CD4-positive, CD25-positive, alpha-beta regulatory T cell (primary cell): ENCODE measurements at places on chromosomes 4 and X. TPM values are rescaled to one million over a fixed set of nuclear protein-coding genes. Genes with fewer than 3 reads are reported as not detected.

The RHOXF1 gene
- 4.7 TPM for total RNA-seq

The F8A3 gene
- total RNA-seq = 4.8 TPM

The HDAC8 gene
- total RNA-seq = 21.7 TPM

GRCh38 chrX:111728096-111728495 is 47.1 kb downstream of the ALG13 start:
- DNase-seq = no peak

GRCh38 chrX:3526071-3526470 is 179.6 kb upstream of the MXRA5 start:
- DNase-seq = no peak

- DNase-seq = no peak
These were observed 41.5 kb upstream of the FHDC1 start for GRCh38 chr4:152894673-152895072.

GRCh38 chrX:21225643-21226042 is 148.6 kb upstream of the CNKSR2 start:
- DNase-seq = no peak

DNA sequence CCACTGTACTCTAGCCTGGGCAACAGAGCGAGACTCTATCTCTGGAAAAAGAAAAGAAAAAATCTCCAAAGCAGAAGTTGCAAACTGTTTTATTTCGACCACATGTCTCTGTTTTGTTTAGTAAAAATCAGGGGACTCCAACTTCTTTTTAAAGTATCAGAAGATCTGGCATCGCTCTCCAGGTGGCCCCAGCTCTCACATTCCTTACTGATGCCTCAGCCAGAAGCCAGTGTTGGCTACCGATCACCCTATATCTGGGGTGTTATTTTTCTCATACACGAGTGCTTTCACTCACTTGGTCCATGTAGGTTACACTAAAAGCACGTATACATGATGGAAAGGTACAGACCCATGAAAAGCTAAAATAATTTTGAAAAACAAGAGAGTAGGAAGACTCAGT is 8.3 kb downstream of the MPP1 start:
- DNase-seq = no peak

DNA sequence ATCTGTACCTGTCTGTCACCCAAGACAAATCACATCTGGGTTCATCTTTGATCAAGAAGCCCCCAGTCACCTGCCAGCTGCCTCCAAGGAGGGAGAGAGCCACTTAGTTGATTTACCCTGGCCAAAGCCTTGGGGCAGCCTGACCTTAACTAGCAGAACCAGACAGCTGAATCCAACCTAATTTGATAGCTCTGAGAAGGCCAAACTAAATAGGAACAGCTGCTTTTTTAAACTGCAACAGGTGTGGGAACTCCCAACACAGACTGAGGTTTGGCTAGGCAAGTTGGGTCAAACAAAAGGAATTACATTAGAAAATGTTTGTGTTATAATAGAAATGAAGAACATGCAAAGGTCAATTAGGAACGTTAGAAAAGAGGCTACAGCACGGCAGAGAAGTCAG is 375.7 kb downstream of the NLGN4X start:
- DNase-seq = no peak

DNA sequence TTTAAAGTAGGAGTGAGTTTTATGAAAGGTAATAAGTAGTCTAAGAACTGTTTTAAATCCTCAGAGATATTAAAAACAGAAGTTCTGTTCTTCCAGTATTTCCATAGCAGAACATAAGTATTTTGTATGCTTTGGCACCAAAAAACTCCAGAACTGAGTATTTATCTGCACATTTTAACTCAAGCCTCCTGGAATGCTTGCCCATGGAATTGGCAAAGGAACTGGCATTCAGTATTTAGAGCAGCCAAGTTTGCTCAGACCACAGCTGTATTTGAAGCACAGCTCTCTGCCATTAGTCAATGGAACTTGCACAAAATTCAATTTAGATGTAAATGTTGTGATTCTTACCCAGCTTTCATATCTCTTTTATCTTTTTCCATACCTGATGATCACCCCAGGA is 42.2 kb downstream of the NDNF start:
- no peak for DNase-seq

DNA sequence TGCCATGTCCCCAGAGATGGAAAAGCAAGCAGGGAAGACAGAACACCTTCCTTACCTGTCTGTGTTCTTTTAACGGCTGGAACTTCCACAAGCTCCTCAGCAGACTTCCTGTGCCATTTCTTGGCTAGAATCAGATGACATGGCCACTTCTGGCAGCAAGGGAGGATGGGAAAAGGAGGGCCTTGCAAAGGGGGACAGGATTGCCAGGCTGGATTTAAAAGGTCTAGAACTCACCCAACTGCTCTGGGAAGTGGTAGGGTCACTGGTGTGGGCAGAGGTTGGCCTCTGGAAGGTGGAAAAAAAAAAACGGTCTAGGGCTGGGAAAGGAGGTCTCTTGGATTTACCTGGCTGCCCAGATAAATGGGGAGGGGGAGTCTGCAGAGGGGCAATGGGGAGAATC is 1.6 kb upstream of the USP11 start:
- DNase-seq = no peak

- no peak for DNase-seq
These were observed 53.7 kb downstream of the MID1 start for GRCh38 chrX:10566716-10567097.

GRCh38 chrX:15815779-15816437 is 25.6 kb downstream of the ZRSR2 start:
- DNase-seq = no peak

GRCh38 chr4:41514766-41515481 is 23.0 kb upstream of the LIMCH1 start:
- no peak for DNase-seq
